ENCODE measurements at places on chromosomes 5 and 9.

GRCh38 chr5:121853850-121854249, 2.2 kb downstream of the FTMT start:
- no peak for DNase-seq

- DNase-seq: no peak
Observed at GRCh38 chr5:146193285-146193684, 10.1 kb upstream of the RBM27 start.

DNA sequence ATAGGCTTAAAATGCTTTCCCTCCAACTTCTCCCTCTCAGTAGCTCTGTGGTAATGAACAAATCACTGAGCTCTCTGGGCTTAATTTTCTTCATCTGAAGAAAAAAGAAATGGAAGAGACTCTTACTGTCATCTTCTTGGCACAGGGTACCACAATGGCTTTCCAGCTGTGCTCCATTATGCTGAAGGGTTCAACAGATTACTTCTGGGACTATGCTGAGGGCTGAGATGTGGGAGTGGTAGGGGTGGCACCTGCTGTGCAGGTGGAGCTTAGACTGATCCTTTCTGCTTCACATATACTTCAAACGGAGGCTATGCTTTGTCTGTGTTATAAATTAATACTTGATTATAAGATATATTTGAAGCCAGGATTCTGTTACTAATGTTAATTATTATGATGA, 840.2 kb upstream of the C9orf72 start:
- no peak for DNase-seq

GRCh38 chr9:36169708-36170107, 520 bp downstream of the CCIN start:
- no peak for DNase-seq

DNA sequence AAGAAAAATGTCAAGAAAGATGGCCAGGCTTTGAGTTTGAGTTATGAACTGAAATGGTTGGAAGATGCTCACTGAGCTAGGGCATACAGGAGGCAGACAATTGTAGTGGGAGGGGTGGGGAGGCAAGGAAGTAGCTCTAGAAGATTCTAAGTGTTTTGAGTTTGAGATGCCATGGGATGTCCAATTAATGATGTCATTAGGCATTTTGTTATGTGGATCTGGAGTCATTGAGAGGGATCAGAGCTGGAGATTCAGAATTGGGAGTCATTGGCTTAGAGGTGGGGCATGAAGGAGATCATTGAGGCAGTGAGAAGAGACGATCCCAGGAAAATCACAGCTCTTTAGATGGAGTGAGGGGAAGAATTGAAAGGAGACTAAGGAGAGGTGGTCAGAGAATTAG, 111.5 kb upstream of the ZNF618 start:
- no peak for DNase-seq

DNA sequence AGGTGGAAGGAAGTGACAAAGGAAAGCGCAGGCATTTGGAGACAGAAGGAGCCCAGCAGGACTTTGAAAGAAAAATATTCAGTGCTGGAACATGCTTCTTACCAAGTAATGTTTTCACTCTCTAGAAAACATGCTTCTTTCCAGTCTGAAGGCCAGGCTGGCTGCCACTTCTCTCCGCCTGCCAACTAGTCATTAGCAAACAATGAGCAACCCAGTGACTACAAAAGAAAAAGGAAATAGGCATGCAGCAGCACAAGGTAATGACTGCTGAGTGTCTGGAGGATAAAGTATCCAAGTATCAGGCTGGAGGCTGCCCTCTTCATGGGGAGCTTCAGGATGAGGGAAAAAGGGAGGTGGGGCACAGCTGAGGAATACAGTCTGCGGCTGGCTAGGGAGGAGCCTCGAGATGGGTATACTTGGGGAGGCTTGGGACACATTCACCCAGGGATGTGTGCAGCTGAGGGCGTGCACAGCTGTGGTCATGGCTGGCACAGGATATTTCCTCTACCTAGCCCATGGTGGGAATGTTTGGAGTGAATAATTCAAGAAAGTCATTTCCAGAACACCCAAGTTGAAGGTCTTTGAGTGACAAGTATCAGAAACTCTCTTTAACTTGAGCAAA, 161.5 kb upstream of the KIF2A start:
- peak; percentile 32 for DNase-seq

DNA sequence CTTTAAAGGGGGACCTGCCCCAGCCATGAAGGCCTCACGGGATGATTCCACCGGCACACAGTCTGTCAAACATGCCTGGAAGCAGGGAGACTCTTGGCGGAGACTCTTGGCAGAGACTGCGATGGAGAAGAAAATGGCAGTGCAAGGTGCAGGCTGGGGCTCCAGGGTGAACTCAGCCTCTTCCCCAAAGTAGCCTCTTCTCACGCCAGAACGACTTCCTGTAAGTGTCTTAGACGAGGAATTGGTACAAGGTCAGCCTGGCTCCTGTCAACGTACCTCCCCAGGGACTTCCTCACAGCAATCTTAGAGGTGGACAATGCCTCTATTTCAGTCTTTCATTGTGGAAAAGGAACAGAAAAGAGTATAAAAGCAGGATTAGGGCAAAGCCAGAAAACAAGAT, 109.3 kb downstream of the UGCG start:
- DNase-seq: no peak

GRCh38 chr9:13648676-13649075, 369.2 kb upstream of the MPDZ start:
- DNase-seq: no peak

DNA sequence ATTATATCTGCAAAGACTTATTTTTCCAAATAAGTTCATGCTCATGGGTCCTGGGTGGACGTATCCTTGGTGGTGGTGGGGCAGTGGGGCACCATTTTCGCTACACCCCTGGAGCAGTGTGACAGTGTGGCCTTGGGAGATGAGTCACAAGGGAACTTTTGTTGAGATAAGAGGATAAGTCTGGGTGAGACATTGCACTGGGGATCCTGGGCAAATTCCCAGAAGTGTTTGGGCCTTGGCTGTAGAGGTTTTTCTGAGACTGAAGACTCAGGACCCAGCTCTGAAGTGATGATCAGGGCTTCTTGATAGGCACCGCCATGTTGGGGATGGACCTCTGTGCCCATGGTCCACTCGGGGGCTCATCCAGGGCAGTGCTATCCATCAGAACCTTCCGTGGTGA, 149.4 kb downstream of the MACROH2A1 start:
- no peak for DNase-seq

GRCh38 chr9:93226819-93227218, 42.9 kb downstream of the WNK2 start:
- no peak for DNase-seq

DNA sequence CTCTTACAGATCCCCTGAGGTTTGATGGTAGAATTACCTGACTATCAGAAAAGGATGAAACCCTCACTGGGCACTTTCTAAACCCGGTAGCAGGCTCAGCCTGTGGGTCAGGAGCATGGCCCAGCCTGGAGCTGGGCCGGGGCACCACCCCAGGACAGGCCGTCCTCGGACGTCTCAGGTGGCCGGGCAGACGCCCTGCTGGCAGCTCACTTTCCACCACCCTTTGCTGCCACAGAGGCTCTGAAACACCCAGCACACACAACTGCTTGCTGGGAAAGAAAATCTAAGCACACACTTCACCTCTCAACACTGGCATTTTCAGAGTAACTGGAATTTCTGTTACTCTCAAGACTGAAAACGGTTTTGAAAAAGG, 4.4 kb downstream of the UBAC1 start:
- no peak for DNase-seq

GRCh38 chr9:137645211-137645610, 26.4 kb downstream of the EHMT1 start:
- DNase-seq: no peak

- DNase-seq: peak; percentile 26
Observed at GRCh38 chr9:109969011-109969410, 189.0 kb downstream of the PALM2AKAP2 start.

- DNase-seq: peak; percentile 30
Observed at GRCh38 chr5:103036601-103037000, 83.3 kb downstream of the GIN1 start.

DNA sequence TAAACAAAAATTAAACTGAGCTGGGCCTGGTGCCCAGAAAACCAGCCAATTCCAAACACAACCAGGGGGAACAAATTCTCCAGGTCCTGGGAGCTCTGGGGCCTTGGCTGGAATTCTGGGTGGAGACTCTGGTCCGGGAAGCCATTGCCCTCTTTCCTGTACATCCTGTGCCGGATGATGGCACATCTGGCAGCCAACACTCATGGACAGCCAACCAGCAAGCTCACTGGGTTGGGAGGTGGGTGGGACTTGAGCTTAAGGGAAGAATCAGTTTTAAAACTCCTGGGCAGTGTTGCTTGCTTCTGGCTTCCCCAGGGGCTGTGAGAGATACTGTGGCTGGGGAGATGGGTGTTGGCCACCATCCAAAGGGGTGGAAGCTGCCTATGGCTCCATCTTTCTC, 56.1 kb downstream of the PCDH1 start:
- DNase-seq: peak; percentile 56

DNA sequence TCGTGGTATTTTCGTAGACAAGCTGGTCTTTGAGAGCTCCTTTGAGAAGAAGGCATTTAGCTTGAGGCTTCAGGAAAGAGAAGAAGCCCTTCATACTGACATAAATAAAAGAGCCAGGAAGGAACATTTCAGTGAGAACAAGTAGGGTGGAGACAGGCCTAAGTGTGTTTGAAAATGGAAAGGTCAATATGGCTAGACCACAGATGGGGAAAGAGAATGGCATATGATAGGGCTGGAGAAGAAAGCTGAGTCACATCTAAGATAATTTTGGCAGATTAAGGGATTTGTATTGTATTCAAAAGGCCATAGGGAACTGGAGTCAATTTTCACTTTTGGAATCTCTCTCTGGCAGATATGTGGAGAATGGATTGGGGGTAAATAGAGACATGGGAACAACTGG, 374.9 kb downstream of the TMEM38B start:
- DNase-seq: no peak

GRCh38 chr9:115071176-115071575, 46.8 kb downstream of the TNC start:
- DNase-seq: peak; percentile 12

DNA sequence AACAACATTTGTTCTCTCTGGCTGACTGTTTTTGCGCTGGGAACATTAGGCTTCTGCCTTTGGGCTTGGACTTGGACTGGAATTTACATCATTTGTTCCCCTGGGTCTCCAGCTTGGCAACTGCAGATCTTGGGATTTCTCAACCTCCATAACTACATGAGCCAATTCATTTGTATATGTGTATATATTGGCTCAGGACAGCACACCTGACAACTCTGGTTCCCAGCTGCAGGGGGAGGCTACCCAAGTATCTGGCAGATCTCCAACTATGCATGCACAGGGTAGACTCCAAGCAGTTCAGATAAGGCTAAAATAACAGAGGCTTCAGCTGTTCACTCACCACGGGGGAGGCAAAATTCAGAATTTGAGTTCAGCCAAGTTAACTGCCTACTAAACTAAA, 31.6 kb upstream of the F2RL1 start:
- peak; percentile 61 for DNase-seq

- peak; percentile 96 for DNase-seq
Observed at GRCh38 chr5:73892806-73893205, 266.8 kb downstream of the ARHGEF28 start.
